ENCODE measurements at places on chromosomes 5 and 9.

DNA sequence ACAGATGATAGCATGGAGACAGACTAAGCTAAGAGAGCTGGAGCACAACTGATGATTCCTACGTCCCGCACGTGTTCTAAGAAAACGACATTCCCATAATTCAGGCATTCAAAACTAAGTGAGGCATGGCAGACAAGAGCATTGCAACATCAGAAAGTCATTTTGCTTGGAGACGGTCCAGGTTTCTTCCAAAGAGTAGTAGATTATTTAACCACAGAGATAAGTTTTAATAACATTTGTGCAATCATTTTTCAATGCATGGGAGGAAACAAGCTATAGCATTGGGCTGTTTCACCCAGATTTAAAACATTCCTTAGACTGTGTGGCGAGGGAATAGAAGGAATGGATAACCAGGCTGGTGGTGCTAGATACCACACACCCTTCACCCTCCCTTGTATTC is 117.2 kb downstream of the APBA1 start:
- DNase-seq: no peak

GRCh38 chr9:100602342-100602801 is 24.5 kb downstream of the CAVIN4 start:
- DNase-seq: no peak

GRCh38 chr9:112041536-112042243 is 133.4 kb downstream of the SUSD1 start:
- DNase-seq: no peak

DNA sequence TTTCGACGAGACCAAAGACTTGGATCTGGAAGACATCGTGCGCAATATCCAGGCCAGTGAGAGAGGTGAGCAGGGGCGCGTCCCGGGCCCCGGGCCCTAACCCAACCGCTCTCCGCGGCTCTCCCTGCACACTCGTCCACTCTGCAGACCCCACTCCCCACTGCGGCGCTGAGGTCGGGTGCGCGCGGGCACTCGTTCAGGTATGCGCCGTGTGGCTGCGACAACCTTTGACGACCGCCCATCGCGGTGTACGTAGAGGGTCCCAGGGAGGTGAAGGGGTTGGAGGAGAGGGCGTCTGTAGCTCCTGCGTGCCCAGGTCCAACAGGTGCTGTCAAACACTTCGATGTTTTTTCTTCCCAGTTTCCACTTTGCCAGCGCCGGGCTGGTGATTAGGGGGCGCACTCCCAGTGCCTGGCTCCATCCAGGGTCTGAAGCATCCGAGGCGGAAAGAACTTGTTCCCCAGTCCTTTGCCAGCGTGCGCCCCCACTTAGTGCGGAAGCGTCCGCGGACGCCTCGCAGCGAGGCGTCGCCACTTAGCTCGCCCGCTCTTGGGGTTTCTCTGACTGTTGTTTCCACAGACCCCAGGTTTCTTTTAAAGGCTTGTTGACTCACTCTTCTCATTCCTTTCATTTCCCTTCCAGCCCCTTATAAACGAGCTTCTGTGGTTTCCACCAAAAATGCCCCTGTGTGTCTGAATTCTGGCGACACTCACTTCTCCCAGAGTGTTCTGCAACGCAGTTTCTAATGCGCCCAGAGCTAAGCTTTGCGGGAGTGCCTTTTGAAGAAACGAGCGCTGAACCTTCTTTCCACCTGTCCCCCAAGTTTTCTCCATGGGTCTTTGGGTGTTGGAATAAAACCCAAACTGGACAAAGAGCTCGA is 1.6 kb downstream of the NPR3 start:
- peak; percentile 22 for DNase-seq

DNA sequence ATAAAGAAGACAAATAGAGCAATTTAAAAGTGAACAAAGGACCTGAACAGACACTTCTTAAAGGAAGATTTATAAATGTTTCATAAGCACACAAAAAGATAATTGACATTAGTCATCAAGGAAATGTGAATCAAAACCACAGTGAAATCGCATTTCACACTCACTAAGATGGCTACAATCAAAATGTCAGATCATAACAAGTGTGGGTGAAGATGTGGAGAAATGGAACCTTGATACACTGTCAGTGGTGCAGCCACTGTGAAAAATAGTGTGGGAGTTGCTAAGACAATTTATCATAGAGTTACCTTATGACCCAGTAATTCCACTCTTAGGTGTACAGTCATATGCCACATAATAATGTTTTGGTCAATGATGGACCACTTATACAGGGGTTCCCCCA is 54.5 kb upstream of the HTR4 start:
- DNase-seq: no peak

- no peak for DNase-seq
Measured at GRCh38 chr5:35488791-35489190, 128.9 kb upstream of the SPEF2 start.

- DNase-seq: no peak
Measured at GRCh38 chr5:69509212-69509611, 16.6 kb downstream of the OCLN start.

DNA sequence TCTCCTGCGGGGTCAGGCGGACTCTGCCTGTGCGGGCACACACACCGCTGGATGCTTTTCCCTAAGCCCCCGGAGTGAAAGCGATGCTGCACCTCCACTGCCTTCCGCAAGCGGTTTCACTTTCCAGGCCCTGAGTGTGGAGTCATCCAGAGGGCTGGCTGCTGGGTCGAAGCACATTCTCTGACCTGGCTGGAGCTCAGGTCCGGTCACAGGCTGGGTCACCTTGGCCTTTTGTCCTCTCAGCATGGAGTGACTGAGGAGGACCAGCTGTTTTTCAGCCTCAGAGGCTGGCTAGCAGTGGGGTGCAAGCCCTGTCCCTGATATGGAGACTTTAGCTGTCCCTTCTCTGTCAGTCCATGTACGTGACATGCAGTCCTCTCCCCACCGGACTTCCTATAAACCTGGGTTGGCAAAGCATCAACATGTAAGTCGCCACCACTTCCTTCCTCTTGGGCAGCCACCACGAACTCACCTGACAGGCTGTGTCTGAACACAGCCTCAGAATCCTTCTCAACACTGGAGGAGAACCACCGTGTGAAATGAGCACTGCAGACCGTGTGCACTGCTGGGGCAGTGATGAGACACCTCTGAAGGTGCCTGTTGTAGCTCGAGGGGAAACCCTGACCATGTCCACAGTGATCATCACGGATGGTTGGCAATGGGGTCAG is 51.3 kb downstream of the GADD45G start:
- DNase-seq: peak; percentile 55

GRCh38 chr5:74409166-74409706 is 231.3 kb downstream of the ENC1 start:
- DNase-seq: no peak

DNA sequence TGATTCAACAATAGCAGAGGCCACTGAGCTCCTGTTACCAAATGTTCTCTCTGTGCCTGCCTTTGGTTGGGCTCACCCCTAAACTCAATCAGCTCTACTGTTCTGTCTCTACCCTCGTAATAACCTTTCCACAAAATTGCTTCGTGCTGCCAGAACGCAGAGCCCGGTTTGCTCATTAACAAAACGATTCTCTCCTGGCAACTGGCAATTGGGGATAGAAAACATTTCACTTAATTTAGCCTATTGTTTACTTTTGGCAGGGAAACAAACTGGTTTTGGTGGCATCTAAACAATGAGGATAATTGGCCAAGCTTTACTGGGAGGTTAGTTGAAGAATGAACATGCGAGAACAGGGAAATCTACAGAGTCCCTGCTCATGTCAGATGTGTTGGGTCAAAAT is 56.6 kb downstream of the SLC28A3 start:
- DNase-seq: no peak

- DNase-seq: no peak
Measured at GRCh38 chr9:136784997-136785361, 6.2 kb upstream of the TMEM141 start.

DNA sequence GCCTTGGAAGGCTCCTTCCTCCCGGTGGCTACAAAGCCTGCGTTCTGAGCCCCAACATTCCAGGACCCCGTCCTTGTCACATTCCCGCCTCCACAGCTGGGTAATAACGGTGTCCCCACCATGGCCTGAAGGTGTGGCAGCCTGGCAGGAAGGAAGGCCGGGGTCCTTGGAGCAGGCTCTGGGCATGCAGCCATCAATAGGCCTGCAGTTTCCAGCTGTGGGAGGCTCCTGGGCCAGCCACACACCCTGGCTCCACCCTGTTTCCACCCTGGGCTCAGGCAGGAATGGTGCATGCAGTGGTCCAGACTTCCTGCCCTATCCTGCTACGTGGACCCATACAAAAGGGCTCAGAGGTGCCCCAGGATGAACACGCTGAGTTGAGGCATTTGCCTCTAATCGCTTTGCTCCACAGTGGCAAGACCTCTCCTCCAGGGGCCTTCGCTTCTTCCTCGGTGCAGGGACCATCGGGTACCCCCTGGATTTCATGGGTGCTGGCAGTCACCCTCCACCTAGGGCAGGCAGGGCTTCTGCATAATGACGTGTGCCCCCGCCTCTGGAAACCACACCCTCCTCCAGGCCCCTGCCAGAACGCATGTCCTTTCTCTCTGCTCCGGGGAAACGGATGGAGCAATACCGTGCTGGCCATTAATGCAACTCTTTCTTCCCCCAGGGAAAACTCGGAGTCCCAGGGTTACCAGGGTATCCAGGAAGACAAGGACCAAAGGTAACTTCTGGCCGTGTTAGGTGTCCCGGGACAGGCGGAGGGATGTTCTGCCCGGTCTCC is 95.1 kb upstream of the FCN2 start:
- no peak for DNase-seq

Measured in left lung (tissue), 14 donors.